ENCODE measurements at places on chromosomes 5 and 9.
A peak's percentile ranks its signal among the peaks of the same experiment; 100 is the strongest.

DNA sequence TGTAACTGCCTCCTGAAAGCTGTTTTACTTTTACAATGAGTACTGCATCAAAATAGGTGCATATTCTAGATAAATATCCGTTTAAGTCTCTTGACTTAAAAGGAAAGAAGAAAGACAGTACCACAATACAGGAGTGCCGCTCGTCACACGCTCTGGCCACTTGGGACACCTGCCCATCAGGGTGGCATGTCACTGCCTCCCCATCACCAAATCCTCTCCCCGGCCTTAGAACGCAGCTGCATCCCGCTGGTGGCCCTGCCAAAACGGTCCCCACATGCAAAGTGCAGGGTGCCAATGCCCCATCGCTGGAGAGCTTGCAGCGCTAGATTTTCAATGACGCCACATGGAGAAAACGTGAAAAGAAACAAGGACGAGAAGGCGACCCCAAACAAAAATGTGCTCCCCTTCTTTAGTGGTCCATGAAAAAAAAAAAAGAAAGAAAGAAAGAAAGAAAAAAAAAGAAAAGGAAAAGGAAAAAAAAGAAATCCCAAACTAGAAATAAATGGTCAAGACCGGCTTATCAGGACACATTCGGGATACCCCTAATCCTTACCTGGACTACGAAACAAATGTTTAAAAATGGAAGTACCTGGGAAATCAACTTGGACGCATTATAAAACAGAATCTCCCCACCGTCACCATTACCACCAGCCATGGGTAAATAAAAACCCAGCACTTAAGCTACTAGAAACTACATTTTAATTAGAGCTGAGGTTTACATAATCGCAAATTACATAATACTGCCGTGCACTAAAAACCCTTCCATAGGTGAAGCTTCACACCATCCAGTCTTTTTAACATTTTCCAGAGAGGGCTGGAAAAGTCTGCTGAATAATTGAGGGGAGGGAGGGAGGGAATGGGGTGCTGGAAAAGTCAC is 1.0 kb downstream of the ANKH start:
- peak; percentile 61 for DNase-seq

GRCh38 chr5:125261505-125262250 is 515.2 kb upstream of the ZNF608 start:
- DNase-seq, result no peak

- no peak for DNase-seq
Observed at GRCh38 chr5:91058575-91058974, 324.5 kb downstream of the ARRDC3 start.

DNA sequence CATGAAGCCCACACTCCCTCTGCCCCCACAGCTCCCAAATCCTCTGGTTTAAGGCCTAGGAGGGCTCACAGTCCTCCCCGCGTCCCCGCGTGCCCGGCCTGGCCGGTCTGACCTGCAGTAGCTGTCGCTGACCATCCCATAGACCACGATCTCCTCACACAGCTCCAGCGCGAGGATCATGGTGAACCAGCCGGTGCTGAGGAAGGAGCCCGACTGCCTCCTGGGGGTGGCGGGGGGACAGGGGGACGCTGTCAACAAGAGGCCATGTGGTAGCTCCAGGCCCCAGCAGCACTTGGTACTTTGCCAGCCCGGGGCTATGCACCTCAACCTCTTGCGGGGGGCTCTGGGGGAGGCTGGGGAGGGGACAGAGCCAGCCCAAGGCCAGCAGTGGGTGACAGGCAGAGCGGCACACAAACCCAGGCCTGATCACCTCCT is 7.0 kb downstream of the ST6GALNAC4 start:
- no peak for DNase-seq

GRCh38 chr5:135242021-135242865 is 156.8 kb downstream of the MACROH2A1 start:
- no peak for DNase-seq

- DNase-seq, result no peak
Observed at GRCh38 chr9:81526587-81526986, 162.8 kb downstream of the TLE1 start.

- DNase-seq, result no peak
Observed at GRCh38 chr9:81627481-81627880, 61.9 kb downstream of the TLE1 start.

DNA sequence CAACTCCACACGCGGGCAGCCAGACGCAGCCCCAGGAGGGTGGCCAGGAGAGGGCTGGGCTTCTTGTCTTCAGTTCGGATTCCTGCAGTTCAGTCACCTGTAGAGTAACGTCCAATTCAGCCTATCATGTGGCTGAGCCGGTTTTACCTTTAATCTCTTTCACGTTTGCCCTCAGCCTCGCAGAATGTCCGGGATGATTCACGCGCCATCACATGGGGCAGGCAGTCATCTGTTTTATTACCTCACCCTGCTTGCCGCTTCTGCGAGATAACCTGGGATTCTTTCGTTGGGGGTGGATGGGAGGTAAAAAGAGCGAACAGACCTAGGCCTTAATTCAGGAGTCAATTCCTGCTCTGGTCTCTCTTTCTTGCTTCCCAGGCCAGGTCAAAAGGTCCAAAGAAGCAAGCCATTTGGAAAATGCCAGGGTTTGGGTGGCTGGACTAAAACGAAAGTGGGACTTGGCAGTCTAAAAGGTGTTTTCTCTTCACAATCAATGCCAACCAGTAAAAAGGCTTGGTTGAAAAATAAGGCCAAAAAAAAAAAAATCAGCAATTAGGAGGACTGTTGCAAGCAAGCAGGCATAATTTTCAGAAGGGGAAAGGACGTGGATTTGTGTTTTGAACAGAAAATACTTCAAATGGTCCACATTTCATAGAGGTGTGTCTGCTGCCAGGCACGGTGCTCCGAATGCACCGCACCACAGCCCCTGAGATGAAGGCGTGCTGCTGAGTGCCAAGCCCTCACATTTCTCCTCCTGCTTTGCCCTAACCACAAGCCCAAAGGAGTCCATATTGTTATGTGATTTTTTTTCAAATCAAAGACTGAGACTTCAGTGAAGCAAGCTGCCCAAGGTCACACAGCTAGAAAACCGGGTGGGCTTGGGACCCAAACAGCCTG is 2.8 kb upstream of the WWC1 start:
- no peak for DNase-seq

DNA sequence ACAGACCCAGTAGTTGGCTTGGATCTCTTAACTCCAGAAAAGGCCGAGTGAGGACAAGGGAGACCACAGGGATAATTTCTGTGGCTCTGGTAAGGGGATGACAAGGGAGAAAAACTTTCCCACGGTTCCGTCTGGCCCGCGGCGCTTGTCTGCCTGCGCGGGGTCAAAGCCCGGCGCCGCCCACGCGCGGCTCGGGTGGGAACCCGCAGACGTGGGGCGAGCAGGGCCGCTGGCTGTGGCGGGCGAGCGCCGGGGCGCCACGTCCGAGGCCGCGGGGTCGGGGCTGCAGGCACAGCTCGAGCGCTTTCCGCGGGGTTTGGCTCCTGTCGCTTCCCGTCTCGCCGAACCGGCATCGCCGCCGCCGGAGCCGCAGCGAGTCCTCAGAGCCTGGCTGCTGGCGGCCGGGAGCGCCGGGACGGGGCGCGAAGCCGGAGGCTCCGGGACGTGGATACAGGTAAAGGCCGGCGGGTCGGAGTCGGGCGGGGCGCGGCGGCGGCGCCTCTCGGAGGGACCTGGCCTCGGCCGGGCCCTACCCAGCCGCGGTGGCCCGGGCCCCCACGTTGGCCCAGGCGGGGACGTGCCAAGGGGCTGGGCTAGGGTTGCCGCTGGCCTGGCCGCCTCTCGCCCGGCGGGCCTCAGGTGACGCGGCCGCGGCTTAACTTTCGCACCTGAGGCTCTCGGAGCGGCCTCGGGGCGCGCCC is at the start of gene RNF180:
Gene RNF180, plus strand, starts transcription at position 344 of the 701 bp plus-strand sequence. CDS start 34,965 bp downstream, outside the sequence.
- peak; percentile 3 for DNase-seq

DNA sequence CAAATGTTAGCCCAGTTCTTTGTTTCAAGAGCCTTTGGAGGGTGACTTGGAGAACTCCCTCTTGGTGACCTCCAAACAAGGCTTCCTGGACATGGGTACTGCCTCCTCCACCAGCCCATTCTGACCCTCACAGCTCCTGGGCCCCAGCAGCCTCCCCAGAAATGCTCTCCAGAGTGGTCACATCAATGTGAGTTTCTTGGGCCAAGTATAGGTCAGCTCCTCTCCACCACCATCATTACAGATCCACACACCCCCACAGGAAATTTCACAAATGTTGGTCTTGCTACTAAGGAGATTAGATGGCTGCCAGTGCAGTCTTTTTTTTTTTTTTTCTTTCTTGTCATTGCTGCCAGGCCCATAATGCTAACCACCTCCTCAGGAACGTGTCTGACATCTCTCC is 410.7 kb downstream of the DTWD2 start:
- no peak for DNase-seq

DNA sequence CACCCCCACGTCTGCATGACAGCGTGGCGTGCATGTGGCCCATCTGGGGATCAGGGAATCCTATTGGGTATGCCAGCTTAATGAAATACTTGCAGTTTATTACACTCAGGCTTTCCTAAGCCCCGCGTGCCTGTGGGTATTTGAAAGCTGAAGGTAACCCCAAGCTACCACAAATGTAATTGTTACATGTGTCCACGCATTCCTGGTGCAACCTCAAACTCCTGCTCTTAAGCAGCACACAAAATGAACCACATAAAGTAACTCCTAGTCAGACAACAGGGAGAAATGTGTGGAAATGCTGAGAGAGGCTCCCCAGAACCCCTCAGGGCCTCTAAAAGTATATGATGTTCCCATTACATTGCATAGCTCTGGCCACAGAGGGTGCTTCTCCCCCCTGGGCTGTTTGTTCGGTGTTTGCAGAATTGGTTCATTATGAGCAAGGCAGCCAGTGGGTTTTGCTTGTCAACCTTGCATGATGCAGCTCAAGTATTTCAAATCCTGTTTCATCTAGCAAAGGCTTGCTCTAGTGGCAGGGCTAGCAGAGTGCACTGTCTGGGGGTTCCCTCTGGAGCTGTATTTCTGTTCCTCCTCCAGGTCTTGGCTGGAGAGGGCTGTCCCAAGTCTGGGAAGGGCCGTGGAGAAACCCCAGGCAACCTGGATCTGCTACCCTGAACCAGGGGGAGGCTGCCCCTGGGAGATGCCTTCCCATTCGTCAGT is 1.8 kb upstream of the DCANP1 start:
- no peak for DNase-seq

- DNase-seq, result peak; percentile 26
Observed at GRCh38 chr9:19976226-19976625, 187.4 kb upstream of the SLC24A2 start.

GRCh38 chr9:32378993-32379729 is 5.3 kb upstream of the ACO1 start:
- DNase-seq, result peak; percentile 78

- no peak for DNase-seq
Observed at GRCh38 chr5:158699298-158699880, 400.3 kb downstream of the EBF1 start.

- DNase-seq, result peak; percentile 20
Observed at GRCh38 chr9:83247732-83248131, 184.8 kb upstream of the RASEF start.

DNA sequence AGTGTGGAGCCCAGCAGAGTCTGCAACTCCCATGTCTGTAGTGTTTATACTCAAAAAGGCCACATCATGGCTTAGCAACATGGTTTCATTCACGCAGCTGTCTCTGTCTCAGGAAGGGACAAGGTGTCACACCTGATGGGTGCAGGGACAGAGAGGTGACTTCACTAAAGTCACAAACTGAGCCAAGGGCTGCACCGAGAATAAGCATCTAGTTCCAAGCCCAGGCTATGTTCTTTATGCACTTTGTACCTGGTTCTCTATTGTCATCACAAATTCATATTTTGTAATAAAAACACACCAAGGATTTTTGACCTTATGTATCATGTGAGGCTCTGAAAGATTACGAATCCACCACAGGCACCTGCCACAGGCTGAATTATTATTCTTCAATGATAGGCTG is 64.9 kb upstream of the STK32A start:
- DNase-seq, result no peak

GRCh38 chr9:131589124-131589711 is 43.9 kb downstream of the PRRT1B start:
- no peak for DNase-seq

- no peak for DNase-seq
Observed at GRCh38 chr9:110291921-110292557, 35.7 kb upstream of the TXN start.

DNA sequence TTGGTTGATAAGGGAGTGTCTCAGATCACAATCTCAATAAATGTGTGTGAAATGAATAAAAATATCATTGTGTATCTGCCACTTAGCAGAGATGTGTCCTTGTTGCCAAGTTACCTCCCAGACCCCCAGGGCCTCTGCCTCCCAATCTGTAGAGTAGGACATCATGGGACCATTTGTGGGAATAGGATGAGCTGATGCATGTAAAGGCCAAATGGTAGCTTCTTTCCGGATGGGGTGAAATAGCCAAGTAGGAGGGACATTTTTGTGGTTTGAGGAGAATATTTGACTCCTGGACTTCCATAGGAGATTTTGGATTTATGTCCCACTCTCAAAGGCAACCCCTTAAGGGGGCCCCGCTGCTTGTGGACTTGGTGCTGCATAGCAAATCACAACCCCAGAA is 82.6 kb upstream of the HRH2 start:
- no peak for DNase-seq

GRCh38 chr9:136723362-136723976 is 11.1 kb downstream of the DIPK1B start:
- no peak for DNase-seq

DNA sequence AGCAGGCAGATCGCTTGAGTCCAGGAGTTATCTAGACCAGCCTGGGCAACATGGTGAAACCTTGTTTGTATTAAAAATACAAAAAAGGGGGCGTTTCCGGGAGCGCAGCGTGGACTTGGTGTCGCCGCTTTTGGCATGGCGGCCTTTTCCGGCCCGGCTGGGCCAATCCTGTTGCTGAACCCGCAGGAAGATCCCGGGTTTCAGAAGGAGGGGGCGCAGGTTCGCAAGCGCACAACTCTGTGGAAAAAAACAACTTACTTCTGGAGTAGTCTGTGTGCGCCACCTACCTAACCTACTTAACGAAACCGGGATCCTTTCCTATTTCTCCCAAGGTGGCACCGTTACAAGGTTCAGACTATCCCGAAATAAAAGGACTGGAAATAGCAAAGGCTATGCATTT is 198.6 kb downstream of the MSX2 start:
- DNase-seq, result no peak

DNA sequence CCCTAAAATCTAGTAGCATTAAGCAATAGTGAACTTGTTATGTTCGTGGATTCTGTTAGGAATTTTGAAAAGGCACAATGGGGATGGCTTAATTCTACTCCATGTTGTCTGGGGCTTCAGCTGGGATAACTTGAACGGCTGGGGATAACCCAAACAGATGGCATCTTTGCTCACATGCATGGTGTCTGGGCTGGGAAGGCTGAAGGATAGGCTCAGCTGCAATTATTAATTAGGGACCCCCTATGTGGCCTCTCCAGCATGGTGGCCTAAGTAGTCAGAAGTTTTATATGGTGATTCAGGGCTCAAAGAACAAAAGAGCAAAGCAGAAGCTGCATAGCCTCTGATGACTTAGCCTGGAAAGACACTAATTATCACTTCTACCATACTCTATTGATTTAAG is 551.1 kb downstream of the PSAT1 start:
- no peak for DNase-seq

- no peak for DNase-seq
Observed at GRCh38 chr9:134678666-134679443, 37.3 kb downstream of the COL5A1 start.

DNA sequence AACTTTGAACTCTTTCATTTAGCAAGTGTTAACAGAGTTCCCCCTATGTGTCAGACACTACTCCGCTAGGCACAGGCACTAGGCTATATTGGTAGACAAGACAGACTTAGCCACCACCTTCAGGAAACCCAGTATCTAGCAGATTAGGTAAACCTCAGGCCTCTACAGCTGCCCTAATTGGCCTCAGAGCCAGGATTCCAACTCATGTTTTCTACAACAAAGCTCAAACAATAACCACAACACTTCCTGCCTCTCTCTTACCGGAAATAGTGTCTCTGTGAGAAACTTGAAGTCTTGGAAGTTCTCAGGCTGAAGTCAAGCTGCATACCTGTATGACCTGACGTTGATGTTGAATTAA is 116.6 kb upstream of the SLC44A1 start:
- peak; percentile 88 for DNase-seq
